ENCODE measurements at places on chromosomes 4 and X.

DNA sequence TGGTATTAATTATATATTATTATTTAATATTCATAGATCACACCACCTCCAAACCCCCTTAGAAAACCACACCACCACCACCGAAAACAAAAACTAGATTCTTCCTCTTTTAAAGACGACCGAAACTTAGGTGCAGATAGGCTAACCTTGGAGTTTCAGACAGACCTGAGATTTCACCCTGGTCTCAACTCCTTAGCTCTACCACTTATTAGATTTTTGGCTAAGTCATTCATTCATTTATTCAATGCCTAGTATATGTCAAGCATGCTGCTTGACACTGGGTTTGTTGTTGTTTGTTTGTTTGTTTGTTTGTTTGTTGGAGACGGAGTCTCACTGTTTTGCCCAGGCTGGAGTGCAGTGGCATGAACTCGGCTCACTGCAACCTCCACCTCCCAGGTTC is 9.5 kb upstream of the BMP2K start:
- DNase-seq: no peak

DNA sequence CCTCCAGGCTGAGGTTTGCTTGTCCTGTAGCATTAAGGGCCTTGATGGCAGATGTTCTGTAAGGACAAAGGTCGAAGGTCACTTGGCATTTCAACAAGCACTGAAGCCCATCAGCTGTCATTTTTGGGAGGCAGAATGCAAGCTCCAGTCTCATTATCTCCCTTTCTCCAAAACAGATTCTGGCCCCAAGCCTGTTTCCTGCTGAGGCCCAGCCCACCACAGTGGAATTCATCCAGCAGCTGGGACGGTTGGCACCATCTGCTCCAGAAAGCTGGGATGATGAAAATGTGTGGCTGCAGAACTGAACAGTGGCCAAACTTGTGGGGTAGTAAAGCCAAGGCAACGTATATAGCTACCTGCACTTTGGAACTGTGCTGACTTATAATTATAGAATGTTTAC is 17.7 kb upstream of the PPEF2 start:
- DNase-seq: no peak

DNA sequence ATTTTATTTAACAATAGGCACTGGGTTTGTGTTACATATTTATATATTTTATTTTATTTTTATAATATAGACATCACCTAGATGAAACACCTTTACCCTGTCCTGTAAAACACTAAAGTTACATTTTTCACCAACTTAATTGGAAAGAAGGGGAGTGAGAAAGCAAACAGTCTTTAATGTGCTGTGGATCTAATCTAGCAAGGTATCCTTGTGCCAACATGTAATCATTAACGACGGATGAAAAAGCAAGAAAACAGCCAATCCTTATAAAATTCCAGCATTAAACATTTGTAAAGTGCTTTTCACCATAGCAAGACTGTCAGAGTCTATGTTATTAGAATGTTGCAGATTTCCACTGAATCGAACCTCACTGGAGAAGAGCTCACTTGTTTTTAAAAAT is 92.7 kb downstream of the HHIP start:
- no peak for DNase-seq

DNA sequence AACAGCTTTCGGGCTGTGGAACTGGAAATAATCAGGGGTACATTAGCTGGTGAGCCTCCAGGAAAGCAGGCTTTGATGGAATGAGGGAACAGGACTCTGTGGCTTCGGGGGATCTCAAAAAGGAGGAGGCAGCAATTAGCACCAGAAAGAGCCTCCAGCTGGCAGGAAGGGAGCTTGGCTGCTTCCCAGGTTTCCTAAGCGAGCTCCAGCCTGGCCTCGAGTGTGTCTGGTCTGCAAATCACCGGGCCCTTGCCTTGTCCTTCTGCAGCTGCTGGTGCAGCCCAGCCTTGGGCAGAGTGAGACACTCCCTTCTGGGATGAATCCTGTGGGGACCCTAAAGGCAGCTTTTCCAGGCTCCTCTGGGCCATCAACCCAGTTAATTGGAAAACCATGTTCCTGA is 10.7 kb upstream of the PDHA1 start:
- DNase-seq: no peak

DNA sequence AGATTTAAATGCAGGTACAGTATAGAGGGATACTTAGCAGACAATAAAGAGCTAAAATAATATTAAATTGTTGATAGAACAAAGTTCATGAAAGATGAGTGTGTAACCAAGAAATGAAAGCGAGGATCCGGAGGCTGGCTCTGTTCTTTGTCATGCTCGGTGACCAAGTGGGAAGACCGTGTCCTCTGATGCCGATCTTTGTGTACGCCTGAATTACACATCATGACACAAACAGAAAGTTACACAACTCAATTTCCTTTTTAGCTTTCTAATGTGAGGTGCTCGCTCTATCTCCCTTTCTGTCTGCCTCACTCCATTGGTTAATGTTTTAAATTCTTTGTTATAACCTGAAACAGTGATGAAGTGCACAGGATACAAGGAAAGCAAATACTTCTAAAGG is 114.8 kb upstream of the NEIL3 start:
- DNase-seq: no peak

- no peak for DNase-seq
Observed at GRCh38 chrX:106649523-106650428, 38.0 kb downstream of the RADX start.

DNA sequence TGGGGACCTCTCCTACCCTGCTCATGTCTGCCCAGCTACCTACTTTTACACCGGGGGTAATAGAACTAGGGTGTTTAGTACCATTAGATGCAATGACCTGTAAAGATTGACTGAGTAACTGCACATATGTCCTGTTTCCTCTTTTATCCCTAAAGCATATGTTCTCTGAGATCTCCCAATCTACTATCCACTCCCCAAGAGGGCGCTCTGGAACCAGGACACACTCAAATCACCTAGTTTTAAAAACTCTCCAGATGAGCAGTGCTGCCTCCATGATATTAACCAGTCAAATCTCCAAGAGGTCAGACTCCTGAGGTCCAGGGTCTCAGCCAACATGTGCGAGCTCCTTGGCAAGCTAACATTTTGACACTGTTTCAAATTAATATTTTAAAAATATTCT is 87.0 kb upstream of the TSPAN5 start:
- no peak for DNase-seq

Data from Panc1 (cell line).